ENCODE measurements at places on chromosomes 2 and 18. TPM values are rescaled to one million over a fixed set of nuclear protein-coding genes. Genes with fewer than 3 reads are reported as not detected.

The MOCOS gene
- total RNA-seq, result 1.1 TPM

The UGT1A8 gene
- not detected for total RNA-seq

The REG3A gene
- not detected for total RNA-seq

The ATF2 gene
- 133 TPM for total RNA-seq

DNA sequence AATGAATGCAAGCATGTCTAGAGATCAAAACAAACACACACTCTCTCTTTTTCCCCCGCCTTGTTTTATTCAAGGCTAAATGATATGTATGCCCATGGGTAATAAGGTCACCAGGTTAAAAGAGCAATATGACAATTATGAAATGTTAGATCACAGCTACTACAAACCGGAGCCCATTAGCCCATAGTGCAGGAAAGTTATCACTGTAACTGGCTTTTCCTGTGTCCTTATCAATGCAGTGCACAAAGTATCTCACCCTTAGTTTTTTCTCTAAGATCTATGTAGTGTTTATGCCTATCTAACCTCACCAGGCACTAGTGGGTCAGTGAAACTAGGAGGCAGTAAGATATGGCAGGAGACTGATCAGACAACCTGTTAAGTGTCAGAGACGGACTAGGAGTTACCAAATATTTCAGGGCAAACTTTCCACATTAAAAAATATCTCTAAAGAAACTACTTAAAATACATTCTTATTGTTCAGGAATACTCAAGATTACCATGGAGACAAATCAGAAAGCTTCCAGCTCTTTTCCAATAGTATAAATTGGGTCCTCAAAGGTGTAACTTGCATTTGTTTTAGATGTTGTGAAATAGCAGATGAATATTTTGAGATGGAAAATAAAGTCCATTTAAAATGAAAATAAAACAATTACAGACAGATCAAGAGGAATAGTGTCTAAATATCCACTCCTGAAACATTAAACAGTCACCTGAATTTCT is 282.2 kb downstream of the EXOC6B start:
- no peak for DNase-seq

DNA sequence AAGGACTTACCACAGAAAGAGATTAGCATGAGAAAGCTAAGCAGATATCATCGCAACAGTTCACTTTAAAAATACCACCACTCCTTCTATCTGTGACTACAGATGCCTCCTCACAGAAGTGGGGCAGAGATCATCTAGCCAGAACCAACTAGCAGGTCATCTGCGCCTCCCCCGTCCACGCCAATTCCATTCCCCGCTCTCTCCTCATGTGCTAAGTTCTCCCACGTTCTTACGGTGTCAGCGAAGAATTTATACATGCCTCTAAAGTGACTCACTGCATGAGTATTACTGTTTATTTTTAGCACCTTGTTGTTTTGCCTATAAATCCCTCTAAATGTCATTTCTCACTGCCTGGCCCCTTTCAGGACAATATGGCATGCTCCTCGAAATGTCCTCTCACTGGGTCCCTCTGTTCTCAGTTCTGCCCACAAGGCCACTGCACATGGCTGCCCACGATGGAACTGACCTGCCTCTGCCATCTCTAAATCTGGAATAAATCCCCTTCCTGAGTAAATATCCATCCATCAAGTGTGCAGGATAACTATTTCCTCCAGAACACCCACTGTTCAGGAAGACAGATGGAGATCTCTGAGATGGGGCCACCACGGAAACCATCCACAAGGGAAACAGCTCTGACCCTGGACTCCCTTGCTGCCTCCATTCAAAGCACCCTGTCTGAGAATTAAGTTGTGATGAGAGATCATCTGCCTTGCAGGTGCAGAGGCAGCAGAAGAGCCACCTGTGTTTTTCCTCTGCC is 137.7 kb downstream of the IRS1 start:
- DNase-seq, result no peak

DNA sequence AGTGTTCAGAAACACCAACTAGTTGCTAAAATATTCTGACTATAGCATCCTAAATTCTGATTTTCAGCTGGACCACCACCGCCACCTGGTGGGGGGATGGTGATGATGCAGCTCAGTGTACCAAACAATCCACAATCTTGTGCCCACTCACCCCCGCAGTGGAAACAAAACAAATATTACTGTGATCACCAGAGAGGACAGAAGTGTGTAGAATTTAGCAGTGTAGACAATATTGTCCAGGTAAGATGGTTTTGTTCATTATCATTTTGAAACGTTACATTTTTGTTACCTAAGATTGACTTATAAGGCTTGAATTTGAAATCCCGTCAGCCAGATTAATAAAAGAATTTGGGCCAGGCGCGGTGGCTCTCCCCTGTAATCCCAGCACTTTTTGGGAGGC is 31.7 kb upstream of the UBXN4 start:
- peak; percentile 47 for DNase-seq

Data from neural progenitor cell (in vitro differentiated cells).